CD8-positive, alpha-beta memory T cell (primary cell): ENCODE measurements at places on chromosomes 5 and 9.

DNA sequence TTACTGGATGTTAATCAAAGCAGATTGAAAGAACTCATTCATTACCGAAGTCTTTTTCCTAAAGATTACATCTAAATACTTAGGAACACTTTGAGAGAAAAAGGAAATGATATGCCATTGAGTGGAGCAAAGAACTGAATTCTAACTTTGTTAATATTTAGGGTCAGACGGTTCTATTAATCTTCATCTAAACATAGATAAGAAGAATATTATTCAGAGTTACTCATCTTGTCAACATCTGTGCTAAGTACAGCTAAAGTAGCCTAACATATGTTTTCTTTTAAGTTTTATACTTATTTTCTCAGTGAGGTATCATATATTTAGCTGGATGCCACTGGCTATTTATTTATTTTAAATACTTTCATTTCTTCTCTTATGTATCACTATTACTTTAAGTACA lies 1763.7 kb downstream of the EFNA5 start:
- no peak for DNase-seq

DNA sequence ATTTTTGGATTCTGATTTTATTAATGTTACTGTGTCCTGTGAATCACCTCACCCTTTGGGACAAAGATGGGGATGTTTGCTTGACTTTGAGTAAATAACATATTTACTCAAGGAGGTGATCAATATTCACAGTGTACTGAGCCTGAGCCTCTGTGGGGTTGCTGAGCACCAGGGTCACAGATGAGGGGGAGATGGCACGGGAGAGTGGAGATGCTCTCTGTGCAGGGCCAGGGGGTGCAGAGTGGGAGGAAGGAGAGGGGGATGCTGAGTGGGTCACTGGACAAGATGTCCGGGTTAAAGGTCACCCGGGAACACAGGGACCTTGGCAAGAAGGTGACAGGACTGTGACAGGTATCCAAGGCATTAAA lies 4.0 kb downstream of the SQSTM1 start:
- DNase-seq = no peak

DNA sequence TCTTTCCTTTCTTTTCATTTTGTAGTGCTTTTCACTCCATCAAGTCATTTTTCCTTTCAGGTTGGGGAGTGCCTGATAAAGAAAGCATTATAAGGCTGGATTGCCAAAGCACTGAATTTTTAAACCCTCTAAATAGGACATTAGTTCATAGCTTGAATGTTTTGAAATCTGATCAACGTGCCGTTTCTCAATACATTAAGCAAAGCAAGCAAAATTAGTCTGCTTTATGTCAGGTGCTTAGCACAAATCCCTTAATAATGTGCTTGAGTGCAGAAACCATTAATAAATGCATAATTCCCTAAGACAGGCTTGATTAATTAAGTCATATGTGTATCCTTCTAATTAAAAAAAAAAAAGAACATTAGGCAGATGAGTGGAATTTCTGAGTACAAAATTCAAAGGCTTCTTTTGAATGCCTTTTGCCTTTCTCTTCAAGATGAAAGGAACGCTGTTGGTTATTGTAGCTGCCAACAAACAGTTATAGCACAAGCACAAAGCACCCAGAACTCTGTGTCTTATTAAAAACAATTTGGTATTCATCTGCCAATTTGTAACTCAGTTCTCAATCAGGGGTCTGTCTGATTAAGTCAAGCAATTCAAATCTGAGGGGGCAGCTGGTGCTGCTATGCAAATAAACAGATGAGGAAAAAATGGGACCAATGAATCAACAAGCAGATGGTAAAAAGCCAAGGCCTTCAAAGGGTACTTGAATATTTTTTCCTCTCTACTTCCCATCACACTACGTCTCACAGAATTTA lies 233.7 kb downstream of the TLE1 start:
- DNase-seq = no peak

- DNase-seq = no peak
These were observed 15.6 kb downstream of the PSD2 start for GRCh38 chr5:139811274-139811607.

- no peak for DNase-seq
These were observed 109.8 kb downstream of the HMHB1 start for GRCh38 chr5:143921525-143922311.

GRCh38 chr9:100472788-100473275 lies at the start of gene TMEFF1:
TMEFF1 (plus strand) TSS chr9:100473149; CDS start chr9:100473545, 396 bp downstream.
- DNase-seq = peak; percentile 54

GRCh38 chr9:72948575-72949243 lies 4.1 kb downstream of the ALDH1A1 start:
- DNase-seq = no peak

DNA sequence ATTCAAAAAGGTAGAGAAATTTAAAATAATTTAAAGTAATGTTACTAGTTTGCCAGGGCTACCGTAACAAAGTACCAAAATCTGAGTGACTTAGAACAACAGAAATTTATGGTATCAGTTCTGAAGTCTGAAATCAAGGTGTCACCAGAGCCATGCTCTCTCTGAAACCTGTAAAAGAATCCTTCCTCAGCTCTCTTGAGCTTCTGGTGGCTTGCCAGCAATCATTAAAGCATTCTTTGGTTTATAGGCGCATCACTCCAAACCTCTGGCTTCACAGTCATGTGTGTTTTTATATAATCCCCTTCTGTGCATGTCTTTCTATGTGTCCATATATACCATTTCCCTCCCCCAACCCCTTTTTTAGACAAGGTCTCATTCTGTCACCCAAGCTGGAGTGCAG lies 220.3 kb downstream of the COX7C start:
- no peak for DNase-seq

DNA sequence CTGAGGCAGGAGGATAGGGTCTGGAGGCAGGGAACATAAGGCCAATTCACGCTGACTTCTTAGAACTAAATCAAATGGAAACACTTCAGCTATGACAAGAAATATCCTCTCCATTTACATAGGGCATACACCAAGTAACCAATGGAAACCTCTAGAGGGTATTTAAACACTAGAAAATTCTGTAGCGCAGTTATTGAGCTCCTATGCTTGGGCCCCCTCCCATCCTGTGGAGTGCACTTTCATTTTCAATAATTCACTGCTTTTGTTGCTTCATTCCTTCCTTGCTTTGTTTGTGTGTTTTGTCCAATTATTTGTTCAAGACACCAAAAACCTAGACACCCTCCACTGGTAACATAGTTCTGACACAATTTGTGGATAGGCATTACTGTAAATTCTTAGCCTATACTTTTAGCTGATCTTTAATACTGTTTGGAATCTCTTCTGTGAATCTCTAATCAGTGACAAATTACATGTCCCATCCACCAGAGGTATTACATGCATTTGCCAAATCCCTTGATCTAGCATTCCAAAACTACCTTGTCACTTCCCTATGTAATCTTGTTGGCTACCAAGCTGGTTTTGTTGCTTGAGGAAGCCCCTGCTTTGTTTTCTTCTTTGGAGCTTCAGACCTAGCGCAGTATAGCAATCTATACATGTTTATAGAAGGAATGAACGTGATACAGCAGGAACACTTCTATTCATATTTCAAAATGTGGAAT lies 61.6 kb downstream of the ST8SIA4 start:
- DNase-seq = no peak

GRCh38 chr5:82259172-82259800 lies 18.9 kb downstream of the RPS23 start:
- DNase-seq = no peak

DNA sequence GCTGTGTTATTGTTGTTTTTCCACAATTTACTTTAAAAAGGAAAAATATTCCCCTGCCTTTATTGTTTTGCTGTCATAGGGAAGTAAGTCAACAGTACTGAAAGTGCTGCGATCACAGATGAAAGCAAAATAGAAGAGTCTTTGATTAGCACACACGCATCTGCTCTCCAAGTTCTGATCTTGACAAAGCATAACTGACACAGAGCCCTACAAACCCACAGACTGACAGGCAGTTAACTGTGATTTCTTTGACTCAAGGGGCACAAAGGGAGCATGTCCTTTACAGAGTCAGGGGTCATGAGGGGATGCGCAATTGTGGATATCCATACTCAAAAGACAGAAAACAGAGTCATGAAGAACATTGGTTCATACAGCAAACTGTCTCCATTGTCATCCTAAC lies 123.7 kb downstream of the SNCAIP start:
- DNase-seq = no peak

DNA sequence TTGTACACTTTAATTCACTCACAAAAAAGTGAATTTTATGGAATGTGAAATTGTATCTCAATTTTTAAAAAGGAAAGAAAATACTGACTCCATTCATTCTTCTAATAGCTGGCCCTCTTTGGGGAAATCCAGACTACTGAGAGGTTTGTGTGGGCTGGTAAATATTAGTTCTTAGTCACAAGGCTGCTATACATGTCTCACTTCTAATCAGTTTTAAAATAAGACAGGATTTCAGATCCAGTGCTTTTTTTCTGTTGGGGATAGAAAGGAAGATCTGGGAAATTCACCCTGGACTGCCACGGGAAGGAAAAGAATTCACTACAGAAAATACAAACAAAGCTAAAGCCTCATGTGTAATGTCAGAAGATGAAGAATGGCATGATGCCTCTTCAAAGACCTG lies 32.7 kb upstream of the ADAMTSL1 start:
- no peak for DNase-seq

DNA sequence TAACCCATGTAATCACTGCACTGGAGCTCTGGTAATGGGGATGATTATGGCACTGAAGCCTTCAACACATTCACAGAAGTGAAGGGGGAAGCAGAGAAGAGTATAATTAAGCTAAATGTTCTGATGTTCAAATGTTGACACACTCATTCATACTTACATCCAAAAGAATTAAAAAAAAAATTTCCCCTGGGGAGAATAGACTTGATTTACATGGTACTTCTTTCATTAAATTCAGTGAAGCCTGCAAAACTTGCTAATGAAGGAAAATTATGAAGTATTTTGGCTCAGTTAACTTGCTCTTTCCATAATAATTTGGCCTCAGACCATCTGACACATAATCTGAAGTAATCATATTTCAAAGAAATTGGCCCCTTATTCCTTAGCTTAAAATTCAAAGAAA lies 428.8 kb downstream of the SH3GL2 start:
- DNase-seq = no peak

DNA sequence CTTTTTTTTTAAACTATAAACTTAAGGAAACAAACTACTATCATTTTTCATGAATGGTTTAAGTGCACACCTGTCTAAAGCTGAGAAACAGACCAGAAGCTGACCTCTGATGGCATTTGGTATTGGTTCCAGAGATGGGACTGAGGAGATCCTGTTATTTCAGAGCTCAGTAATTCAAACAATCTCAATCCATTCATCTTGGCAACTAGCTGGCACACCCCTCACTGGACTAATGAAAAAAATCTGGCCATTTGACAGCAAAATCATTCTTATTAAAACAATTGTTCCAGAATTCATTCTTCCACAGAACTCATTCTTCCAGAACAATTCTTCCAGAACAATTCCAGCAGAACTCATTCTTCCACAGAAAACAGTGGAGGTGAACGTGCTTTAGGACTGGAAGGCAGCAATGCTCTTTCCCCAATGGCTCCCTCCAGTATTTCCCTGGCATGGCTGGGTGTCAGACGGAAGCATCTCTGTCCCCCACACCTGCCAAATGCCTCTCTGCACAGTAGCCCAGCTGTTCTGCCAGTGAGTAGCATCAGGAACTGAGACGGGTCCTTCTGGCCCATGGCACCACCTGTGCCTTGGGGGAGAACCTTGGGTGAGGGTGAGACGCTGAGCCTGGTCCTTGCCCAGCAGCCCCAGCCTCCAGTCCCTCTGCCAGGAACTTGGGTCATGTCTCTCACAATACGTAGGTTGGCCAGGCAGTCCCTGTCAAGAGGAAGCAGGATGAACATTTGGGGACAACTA lies 87.5 kb upstream of the EQTN start:
- DNase-seq = no peak

DNA sequence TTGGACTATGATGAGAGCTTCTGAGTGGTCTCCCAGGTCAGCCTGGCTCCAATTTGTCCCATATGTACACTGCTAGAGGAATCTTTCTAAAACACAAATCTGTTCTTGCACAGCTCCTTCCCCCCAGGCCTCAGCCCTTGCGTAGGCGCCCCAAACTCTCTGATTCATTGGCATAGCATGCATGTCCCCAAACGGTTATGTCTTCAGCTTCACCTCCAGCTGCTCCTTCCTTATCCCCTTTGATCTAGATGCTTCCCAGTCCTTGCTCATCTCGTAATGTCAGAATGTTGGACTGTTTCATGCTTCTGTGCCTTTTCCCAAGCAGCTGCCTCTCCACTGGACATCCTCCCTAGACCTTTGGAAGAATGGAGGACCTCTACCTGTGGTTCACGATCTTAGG lies 60.1 kb upstream of the BASP1 start:
- DNase-seq = no peak

DNA sequence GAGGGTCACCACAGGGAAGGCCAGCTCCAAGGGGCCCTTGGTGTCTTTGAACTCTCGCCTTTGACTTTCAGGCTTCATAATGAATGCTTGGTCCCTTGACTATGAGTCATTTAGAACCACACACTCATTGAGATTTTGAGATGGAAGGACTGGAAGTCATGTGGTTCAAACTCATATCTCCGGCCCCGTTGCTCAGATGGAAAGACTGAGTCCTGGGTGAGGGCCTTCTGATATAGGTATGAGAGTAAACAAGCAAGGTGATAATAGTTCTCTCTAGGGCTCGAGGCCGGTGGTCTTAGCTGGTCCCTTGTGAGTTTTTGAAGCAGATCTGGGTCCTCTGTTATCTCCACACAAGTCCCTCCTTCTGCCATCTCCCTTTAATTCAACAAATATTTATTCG lies 210.6 kb downstream of the PAX5 start:
- no peak for DNase-seq

- DNase-seq = no peak
These were observed 659.4 kb upstream of the C9orf72 start for GRCh38 chr9:28232686-28233085.

- DNase-seq = peak; percentile 45
These were observed 20.7 kb downstream of the GOLGA2 start for GRCh38 chr9:128254855-128255759.

GRCh38 chr9:34203992-34204635 lies 25.3 kb downstream of the UBAP1 start:
- no peak for DNase-seq

- no peak for DNase-seq
These were observed 140.8 kb downstream of the BNC2 start for GRCh38 chr9:16729651-16730050.

DNA sequence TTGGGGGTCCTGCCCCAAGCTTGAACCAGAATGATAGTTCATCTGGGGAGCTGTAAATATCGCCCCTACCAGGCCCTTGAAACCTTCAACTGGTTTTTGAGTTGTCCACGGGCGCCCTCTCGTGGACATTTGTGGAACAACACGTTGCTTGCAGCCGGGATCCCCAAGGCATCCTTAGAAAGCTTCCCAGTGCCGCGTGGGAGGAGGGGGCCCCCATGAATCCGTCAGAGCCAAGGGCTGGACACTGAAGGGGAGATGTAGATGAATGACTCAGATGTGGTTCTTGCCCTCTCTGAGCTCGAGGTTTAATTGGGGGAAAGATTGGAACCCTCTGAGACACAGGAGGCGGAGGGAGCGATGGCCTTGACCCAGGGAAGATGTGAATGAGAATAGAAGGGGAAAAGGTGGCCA lies 31.8 kb upstream of the ORM1 start:
- DNase-seq = peak; percentile 56
